ENCODE measurements at places on chromosomes 7 and 10.

DNA sequence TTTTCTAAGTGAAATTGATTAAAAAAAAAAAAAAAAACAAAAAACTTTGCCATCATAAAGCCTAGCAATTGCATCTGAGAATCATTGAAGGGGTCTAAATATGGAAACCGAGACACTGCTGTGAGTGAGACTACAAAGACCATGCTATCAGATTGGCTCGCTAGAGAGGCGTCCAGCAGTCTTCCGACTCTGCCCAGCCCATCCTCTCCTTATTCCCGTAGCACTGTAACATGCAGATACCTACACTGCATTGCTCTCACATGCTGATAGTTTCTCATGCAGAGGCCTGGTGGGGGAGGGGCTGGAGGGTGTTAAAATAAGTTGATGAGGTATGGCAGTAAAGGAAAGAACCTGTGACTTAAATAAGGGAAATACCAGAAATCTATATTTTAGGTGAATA lies 130.7 kb downstream of the NRF1 start:
- ATAC-seq = no peak

DNA sequence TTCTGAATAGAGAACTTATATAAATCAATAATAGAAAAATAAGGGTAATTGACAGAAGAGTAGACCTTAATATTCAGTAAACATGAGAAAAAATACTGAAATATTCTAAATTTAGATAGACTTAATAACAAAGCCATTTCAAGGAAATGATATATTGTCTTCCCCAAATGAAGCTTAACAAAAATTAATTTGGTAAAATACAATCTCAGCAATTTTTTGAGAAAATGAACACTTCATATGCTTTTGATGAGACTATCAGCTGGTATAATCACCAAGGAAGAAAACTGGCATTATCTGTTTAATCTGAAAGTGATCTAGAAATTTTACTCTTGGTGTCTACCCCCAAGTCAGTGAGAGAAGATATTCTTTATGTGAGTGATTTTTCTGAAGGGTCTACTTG lies 1.7 kb upstream of the FAM237B start:
- no peak for ATAC-seq

GRCh38 chr7:39686261-39686924 lies 63.0 kb downstream of the RALA start:
- ATAC-seq = no peak

DNA sequence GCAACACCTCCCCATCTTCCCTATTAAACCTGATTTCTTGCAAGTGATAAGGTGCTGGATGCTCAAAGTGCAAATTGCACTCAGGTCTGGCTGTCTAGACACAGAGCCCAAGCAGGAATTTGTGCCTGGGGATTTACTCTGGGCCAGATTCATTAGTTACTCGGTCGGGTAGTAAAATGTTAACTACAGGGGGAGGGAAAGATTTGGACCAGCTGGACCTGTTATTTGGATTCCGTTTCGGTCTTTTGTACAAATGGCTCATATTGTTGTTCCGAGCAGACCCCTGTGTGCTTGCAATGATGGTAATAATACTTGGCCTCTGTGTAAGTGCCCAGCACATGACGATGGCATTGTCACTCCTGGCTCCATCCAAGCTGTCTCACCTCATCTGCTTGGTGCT lies 609.6 kb downstream of the KCNMA1 start:
- no peak for ATAC-seq

DNA sequence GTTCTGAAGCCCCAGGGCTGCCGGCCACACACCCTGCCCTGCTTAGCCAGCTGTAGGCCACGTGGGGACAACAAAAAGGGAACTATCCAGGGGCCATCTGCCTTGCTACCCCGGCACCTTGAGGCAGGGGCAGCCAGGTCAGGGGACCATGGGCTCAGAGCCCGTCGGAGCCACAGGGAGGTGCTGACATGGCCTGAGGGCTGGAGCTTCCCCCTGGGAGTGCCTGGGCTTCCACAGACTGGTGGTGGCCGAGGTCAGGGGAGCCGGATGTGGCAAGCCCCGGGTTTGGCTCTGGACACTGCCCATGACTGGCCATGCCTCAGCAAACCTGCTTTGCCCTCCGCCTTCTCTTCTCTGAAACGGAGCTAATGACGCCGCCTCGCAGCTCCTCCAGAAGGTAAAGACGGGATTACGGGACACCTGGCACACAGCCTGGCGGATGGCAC lies 178.5 kb downstream of the EBF3 start:
- ATAC-seq = no peak

DNA sequence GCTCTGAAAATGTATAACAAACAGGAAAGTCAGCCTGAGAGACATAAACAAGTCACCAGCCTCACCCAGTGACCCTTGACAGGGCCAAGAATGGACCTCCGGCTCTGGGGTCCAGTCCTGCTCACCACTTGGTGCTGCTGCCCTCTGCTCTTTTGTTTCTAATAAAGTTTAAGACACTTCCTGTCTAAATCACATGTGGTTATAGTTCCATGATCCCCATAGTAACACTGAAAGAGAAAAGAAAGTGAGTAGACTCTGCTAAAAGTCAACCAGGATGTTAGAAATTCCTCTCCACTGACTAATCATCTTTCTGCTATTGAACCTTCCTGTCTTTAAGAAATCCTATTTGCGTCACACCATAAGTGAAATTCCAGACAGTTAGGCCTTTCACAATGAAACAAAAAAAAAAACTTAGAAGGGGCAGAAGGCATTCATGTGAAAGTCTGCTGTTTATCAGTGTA lies 179.2 kb upstream of the BET1 start:
- peak; percentile 93 for ATAC-seq

DNA sequence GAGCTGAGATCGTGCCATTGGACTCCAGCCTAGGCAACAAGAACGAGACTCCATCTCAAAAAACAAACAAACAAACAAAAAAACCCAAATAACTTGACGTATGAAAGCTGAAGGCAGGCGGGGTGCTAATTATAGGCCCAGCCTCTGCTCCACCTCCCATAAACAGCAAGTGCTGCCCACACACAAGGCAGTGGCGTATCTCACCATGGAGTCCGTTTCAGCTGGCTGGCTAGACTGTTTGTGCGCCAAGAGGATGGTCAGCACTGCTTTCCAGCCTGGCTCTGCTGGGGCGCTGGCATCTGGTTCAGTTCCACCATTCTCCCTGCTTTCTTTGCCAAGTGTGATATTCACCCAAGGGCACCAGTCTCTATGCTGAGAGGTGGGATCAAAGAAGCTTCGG lies 29.1 kb downstream of the ZC3HC1 start:
- ATAC-seq = no peak

GRCh38 chr10:118956802-118957442 lies 72.6 kb upstream of the NANOS1 start:
- no peak for ATAC-seq

DNA sequence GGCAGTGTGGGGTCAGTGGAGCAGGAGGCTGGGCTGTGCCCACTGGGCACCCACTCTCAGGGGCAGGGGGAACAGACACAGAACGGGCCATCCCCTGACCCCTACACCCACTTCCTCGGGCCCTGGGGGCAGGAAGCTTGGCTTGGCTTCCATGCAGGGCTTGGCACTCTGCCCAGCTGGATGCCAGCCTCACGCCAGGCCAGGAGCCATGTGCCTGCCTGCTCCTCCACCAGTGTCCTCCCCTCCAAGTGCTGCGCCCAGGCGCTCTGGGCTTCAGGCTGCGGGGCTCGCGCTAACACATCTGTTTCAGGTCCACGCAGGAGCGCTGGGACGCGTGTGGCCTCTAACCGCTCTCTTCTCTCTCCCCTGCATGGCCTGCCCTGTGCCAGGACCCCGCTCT lies 12.7 kb downstream of the LDB3 start:
- ATAC-seq = peak; percentile 16

GRCh38 chr7:13282377-13282980 lies 595.0 kb downstream of the ARL4A start:
- ATAC-seq = no peak

DNA sequence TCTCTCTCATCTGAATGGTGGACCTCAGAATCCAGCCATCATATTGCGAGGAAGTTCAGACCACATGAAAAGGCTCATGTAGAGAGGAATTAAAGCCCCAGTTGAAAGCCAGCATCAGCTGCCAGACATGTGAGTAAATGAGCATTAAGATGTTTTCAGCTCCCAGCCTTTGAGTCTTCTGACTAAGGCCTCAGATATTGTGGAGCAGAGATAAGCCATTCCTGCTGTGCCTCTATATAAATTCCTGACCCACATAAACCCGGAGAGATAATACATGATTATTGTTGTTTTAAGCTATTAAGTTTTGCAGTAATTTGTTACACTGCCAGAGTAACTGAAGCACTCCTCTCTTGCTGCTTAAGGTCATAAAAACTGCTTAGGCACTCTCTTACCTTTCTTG lies 14.6 kb downstream of the FAM149B1 start:
- ATAC-seq = no peak

DNA sequence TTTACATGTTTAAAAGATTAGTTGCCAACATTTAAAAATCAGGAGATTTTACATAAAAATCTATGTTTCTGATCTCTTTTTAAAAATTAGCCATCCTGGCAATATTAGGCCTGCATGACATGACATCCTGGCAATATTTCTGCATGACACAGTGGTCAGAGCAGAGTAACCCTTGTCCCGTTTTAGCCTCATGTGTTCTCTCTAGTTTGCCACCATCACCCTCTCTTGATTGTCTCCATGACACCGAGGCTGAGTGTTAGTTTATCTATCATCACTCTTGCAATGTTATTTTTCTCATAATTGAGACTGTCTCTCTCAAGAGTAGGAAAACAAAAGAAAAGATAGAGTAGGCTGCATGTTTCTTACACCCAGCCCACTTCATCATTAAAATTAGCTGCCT lies 189.7 kb upstream of the AGK start:
- ATAC-seq = no peak

- ATAC-seq = peak; percentile 78
Measured at GRCh38 chr7:43758822-43759683, 573 bp downstream of the BLVRA start.

- no peak for ATAC-seq
Measured at GRCh38 chr10:107657851-107658250, 493.3 kb upstream of the SORCS1 start.

DNA sequence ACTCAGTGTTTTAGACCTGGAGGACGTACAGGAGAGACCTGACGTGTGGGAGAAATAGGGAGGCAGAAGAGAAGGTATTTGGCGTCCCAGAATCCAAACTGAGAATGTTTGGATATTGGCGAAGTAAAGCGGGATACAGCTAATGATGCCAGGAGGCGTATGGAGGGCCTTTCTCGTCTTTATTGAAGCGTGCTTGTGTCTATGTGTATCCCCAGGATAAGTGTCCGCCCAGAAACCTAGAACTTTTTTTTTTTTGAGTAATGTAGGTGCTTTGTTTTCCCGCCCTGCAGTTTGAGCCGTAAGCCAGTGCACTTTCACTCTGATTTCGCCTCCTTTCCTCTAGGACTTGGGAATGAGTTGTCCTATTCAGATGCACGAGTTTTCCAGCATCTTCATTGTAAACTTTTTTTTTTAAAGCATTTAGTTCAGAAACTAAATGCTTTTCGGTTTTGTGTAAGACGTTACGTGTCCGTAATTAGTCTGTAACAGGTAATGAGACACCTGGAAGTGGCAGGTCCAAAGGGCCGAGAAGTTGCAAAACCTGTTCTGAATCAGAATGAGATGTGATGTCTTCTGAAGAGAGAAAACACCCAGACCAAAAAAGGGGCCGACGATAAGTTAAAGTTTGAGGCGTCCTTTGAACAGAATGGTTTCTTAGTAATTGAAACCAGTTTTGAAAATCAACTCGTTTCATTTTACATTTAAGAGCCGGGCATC lies 746 bp downstream of the ARL5B start:
- no peak for ATAC-seq

DNA sequence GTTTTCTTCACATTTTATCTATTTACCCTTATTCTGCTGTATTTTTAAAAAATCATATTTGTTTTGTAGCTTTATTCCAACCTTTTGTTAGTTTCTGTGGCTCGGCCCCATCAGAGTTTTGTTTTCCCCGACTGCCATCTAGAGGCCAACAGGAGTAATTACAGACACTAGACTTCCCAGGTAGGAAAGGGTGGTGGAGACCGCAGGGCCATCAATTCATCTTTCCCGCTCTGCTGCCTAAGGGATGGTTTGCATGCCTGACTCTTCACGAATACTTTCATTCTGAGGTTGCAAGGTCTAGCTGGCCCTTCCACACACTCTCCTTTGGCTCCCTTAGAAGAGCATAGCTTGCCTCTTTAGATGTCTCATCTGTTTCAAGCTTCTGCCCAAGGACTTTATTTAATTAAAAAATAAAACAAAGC lies 38.3 kb downstream of the LYZL2 start:
- ATAC-seq = peak; percentile 65

- ATAC-seq = no peak
Measured at GRCh38 chr10:132957131-132957530, 14.8 kb upstream of the CFAP46 start.

GRCh38 chr7:2583798-2584580 lies 25.2 kb downstream of the IQCE start:
- ATAC-seq = no peak

DNA sequence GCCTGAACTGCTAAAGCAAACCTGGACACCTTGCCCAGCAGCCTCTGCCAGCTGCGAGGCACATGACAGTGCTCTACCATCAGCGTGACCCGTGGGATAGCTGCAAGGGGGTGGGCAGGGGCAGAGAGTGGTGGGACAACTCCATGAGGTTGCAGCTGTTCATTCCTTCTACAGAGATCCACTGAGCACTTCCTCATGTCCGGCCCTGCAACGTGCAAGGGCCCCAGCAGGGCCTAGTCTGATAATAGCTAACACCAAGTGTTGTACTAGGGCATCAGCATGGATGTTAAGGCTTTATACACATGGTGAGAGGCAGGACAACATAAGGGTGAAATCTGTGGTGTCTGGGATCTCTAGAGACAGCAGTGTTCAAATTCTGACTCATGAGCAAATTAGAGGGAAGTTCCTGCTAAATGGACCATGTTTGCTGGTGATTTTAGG lies 14.3 kb downstream of the NOD1 start:
- ATAC-seq = no peak

GRCh38 chr10:5551531-5552375 lies 27.0 kb downstream of the CALML3 start:
- no peak for ATAC-seq

DNA sequence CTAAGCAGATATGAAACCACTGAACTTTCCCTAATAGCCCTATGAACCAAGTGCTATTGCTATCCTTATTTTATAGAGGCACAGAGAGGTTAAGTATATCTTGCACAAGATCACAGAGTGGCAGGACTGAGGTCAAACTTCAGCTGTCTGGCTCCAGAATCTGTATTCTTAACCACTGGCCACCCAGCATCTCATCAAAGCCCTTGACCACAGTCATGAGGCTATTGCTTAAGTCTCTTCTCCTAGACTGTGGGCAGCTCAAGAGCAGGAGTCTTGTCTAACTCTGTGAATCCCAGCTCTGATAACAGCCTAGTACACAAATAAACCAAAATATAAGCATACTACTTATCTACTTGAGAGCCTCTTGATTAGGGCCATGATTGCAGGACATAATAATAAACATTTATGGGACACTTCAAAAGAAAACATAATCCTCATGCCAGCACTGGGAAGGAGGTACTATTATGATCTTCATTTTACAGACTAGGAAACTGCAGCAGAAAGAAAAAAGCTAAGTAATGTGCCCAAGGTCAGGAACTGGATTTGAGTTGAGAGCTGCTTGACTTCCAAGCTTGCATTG lies 22.4 kb upstream of the SMC3 start:
- ATAC-seq = no peak

Data from gastroesophageal sphincter (tissue), 4 donors.